ENCODE measurements at places on chromosomes 7 and 10.

DNA sequence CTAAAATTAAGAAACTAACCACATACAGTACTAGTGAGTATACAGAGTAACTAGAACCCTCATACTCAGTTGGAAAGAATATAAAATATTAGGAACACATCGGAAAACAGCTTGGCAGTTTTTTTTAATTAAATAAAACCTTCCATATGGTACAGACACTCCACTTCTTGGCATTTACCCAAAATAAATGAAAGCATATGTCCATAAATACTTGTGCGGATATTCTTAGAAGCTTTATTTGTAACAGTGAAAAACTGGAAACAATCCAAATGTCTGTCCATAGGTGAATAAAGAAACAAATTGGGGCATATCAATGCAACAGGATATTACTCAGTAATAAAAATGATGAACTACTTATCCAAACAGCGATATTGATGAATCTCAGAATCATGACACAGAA, 410.0 kb downstream of the HTR7 start:
- DNase-seq: no peak

DNA sequence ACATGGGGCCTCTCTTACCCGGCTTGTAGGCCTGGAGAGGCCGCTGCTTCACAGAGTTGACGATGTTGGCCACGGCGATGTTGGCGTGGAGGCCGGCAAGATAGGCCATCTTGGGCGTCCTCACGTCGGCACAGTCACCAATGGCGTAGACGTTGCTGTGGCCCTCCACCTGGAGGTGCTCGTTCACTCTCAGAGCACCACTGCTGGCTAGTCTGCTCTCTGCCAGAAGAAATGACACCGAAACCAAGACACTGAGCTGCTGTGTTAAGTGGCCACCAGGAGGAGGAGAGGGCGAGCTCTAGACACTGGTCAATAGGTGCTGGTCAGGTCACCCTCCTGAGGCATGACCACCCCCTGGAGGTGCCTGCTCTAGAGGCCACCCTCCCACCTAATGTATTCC, 17.7 kb downstream of the AIFM2 start:
- DNase-seq: no peak

- DNase-seq: no peak
Observed at GRCh38 chr7:71459132-71459531, 327.2 kb downstream of the GALNT17 start.

GRCh38 chr10:34697351-34698247, 117.5 kb downstream of the PARD3 start:
- no peak for DNase-seq

DNA sequence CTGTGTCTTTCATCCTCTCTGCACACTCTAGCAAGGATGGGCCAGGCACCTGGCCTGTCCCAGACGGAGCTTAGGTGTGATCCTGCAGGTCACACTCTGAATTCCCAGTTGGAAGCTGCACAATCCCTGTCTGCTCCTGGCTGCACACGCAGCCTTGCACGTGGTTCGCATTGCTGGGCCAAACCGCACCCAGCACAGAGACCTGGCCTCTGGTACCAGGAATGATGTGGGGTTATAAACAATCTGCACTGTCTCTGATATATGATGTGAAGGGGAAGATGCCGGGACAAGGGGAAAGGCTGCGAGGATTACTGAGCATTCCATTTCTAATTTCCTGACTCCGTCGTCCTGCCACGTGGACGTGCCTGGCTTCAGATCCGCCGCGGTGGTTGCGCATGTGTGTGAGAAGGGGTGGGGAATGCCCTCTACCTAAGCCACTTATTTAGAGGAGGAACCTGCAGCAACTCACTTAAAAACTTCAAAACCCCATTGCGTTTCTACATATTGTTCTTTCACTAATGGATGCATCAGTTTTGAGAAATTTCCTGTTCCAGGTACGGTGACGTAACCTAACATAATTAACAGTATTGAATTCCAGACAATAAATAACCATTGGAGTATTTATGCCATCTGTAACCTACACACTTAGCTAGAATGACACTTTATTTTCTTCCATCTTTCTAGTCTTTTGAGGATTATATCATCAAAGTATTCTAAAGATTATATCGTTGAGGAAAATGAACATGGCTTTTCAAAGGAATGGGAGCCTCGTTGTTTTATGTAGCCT, 559.7 kb upstream of the MGMT start:
- DNase-seq: no peak

GRCh38 chr7:117216010-117216409, 106.8 kb downstream of the WNT2 start:
- no peak for DNase-seq

DNA sequence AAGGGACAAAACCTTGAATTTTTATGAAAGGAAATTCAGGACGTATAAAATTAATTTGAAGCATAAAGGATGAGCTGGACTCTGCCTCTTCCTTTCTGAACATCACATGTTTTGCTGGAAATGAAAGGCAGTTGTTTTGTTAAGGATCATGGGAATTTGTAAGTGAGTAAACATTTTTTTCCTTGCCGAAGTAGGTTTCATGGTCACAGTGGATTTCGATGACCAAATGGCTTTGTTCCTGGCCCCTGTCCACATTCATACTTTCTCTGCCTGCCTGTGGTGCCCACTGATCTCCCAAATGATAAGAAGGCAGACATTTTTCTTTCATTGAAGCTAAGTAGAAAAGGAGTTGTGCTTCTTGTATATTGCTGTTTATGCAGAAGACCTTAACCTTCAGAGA, 104.2 kb downstream of the ARID5B start:
- DNase-seq: no peak

GRCh38 chr10:3056280-3057037, 10.9 kb upstream of the PFKP start:
- DNase-seq: no peak

GRCh38 chr7:47327698-47328391, 254.1 kb downstream of the TNS3 start:
- no peak for DNase-seq

DNA sequence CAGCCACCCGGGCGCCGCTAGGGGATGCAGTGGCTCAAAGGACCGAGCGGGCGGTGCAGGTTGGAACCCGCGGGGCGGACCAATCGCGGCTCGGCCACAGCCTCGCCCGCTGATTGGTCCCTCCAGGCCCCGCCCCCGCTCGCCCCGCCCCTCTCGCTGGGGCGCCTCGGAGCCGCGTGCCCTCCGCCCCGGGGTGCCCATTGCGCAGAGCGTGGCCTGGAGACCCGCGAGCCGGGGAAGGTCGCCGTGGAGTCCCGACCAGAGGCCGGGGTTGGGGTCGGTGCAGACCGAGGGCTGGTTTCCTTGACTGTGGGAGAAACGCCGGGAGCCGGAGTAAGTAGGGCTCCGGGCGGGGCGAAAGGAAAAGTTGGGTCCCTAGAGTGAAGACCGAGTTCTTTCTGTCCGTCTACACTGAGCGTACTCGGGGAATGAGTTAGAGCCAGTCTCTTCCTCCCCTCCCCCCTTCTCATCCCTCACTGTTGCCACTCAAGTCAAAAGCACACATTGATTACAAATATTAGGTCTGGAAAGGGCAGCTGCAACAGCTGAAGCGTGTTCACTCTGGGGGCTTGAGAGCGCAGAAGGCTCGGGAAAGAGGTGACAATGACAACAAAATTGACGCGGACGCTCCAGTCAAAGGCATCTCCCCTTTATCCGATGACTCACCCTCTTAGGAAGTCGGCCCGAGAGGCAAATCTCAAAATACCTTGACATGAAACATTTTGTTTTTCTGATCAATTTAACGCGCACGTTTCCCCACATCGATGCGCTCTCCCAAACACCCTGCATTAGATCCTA, 843 bp upstream of the GATA3 start:
- peak; percentile 92 for DNase-seq

DNA sequence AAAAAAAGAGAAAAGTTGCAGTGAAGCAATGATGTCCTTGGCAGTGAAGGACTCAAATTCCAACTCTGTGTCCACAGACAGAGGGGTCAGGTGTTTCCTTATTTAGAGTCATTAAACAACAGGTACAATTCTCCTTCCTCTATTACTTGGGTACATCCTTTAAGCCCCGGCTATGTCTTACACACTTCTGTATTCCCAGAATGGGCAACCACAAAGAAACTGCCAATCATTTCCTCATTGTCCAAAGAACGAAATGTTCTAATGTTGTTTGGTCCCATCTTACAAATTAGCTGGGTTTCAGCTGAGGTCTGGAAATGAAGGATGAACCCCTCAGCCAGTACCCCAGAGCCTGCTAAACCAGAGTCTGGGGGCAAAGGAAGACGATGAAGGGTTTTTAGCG, 59.5 kb downstream of the GRB10 start:
- DNase-seq: no peak

GRCh38 chr10:123847686-123848432, 43.7 kb downstream of the CPXM2 start:
- no peak for DNase-seq

All from suppressor macrophage treated with lipopolysaccharide for 1 hour (primary cell).